Esophagus squamous epithelium (tissue), 5 donors: ENCODE measurements at places on chromosomes 16 and 17.

DNA sequence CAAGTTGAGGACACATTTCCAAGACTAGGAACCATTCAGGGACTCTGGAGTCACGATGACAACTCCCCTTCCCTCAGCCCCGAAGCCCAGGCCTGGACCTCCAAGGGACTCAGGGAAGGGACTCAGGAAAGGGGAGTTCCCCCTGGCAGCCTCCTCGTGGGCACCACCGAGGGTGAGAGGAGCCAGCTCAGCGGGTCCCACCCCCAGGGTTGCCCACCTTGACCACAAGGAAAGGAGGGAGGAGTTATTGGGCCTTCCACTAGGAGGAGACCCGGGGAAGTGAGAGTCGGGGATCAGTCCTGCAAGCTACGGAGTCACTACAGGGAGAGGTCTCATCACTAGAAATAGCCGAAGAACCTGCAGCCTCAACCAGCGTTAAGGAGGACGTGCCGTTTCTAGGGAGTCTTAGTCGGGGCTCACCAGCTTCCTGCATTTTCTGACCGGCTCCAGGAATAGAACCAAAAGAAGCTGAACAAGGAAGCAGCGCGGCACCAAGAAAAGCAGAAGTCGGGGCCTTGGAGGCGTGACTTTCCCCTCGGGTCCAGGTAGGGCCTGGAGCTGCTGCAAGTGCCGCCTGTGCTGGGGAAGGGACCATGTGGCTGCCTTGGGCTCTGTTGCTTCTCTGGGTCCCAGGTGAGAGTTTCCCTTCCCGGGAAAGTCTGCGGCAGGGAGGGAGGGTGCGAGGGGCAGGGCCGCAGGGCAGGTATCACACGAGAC lies at the start of gene CD300A:
CD300A (plus strand) TSS at position 524 of the 717 bp plus-strand sequence; CDS start at position 594, 70 bp downstream.
- DNase-seq = no peak

- DNase-seq = no peak
Observed at GRCh38 chr17:3879186-3879585, 13.7 kb downstream of the CAMKK1 start.

DNA sequence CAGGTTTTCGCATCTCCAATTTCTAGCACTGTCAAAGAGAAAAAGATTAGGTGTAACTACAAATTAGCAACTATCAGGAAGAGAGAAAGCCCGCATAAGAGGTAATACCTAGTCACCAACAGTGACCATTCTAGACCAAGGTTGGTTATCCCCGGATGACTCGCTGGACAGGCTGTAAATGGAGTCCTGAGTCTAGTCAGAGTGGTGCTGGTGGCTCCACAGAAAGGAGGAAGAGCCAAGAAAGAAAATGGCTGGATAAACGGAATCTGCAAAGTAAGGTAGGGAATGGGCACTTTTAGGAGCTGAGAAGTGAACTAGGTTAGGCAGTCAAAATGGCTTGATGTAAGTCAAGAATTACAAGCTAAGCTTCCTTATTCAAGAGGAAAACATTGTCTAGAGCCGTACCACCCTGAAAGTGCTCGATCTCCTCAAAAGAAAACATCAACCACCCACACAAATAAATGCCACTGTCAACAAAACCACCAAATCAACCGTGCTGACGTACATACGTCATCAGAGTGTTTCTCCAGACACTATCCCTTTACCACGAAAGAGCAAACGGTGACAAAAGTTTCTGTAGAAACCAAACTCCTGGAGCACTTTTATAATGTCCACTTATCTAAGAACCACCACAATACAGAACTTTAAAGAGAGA lies 2.2 kb downstream of the GSPT1 start:
- DNase-seq = no peak

DNA sequence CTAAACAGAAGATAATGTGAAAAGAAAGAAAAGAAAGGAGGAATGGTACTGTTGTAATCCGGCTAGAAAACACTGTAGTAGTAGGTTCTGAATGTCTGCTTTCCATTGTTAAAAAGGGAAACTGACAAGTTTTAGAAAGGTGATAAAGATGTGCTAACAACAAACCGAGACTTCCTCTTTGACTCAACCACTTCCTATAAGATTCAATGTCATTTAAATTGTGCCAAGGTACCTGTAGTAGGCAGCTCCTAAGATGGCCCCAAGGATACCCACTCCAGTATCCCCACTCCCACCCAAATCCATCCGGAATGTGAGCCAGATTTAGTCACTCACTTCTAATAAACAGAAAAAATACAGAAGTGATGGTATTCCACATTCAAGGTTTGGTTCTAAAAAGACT lies 31.2 kb downstream of the XYLT1 start:
- DNase-seq = no peak

DNA sequence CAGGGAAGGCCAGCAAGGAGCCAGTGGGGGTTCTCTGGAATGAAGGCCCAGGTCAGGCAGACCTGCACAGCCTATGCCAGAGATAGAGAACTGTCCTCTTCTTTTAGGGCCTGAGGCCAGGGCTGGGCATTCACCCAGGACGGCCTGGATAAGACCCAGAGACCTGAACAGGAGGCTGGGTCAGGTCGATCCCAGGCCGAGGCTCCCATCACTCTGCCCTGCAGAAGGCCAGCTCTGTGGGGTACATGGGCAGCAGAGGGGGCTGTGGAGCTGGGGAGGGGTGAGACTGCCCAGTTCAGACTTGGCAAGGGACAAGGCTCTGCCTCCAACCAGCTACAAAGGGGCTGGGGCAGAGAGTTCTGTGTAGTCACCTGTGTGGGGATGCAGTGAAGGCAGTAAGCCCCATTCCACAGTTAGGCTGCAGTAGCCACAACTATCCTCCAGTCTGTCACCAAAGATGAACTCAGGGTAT lies 14.6 kb downstream of the HSD11B2 start:
- DNase-seq = no peak

DNA sequence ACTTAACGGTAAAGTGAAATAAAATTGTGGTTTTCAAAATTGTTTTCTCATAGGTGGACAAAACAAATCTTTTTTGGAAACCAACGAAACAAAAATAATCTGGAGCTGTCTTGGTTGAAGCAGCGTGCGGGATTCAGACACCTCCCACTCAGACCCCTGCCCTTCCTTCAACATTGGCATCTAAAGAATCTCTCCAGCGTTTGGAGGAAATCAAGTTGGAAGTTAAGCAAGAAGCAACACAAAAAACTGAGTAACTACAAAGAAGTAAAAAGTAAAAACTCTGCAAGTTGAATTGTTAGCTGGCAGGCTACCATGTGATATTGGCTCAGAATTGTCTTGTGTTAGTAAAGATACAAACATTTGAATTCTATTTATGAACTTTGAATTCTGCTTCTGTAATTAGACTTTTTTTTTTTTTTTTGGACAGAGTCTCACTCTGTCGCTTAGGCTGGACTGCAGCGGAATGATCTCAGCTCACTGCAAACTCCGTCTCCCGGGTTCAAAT lies 361.0 kb upstream of the PMFBP1 start:
- no peak for DNase-seq

- DNase-seq = no peak
Observed at GRCh38 chr16:72946063-72946462, 101.9 kb downstream of the ZFHX3 start.

DNA sequence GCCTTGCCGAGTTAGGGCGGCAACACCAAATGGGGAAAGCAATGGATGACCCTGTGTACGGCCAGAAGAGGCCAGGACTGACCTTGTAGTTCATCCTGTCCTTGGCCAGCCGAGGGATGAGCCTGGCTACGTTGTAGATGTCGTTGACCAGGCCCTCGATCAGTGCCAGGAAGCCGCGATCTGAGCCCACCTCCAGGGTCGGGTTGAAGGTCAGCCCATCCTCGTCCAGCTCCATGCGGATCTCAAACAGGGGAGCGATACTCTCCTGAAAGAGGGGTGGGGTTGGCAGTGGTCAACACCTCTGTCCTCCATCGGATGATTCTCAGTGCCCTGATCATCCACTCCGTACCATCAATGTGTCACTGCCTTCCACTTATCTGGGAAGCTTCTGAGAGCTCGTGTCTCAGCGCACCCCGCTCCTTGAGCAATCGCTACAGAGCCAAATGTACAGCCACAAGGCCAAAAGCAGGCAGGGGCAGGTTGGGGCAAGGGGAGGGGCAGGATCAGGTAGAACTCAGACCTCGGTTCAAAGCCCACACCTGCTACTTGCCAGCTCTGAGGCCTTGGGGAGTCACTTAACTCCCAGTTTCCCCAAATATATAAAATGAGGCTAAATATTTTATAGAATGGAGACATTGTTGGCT lies 39.9 kb downstream of the DNAH17 start:
- DNase-seq = no peak

GRCh38 chr16:21950782-21951521 lies 2.2 kb upstream of the UQCRC2 start:
- no peak for DNase-seq

GRCh38 chr17:42563143-42563509 lies 1.2 kb downstream of the COASY start:
- DNase-seq = no peak

DNA sequence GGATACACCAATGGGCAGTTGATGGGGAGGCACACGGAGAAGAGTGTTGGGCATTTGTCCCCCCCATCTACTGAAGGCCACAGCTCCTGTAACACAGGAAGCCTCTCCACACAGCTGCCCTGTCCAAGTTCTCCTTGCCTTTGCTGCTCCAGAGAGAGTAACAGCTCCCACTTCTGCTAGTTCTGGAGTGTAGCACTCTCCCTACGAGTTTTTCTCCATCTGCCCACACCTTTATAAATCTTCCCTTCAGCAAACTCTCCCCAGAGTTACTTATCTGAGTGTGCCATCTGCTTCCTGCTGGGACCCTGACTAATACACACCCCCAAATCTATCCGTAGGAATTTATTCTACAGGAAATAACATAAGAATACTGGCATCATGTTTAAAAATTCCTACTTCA lies 42.6 kb upstream of the ERN1 start:
- DNase-seq = no peak

DNA sequence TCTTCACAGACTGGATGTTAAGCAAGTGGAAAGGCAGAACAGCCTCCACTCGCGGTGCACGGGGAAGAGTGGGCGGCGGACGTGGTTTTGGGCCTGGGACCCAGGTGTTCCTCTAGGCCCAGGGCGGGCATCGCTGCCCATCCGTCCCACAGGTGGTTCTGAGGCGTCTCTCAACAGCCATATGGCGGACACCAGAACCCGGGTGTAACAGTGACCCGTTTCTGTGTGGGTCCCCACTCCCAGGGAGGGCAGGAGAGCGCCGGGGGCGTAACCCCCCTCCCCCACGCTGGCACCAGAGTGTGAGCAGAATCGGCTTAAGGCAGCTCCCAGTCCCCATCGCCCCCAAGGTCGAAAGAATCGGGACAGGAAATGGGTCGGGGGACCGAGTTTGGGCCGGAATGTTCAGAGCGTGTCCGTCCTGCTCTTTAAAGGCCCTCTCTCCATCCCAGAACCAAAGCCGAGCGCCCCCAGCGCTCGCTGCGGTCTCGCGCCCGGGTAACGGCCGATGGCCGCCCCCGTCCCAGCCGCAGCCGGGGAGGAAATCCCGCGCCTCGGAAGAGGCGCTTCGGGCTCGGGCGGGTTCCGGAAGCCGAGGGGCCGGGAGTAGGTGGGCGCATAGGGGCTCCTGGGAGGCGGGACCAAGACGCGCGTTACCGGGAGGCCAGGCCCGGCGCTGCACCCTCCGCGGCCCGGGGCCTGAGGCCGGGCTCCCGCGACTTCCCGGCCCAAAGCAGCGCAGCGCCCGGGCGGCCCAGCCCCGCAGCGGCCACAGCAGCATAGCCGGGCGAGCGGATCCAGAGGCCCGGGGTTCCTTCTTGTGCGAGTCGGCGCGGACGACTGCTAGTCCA lies at the start of gene TK2:
TK2 (minus strand) TSS at position 839 of the 848 bp plus-strand sequence; CDS start at position 778, 61 bp downstream.
- DNase-seq = no peak

- DNase-seq = no peak
Observed at GRCh38 chr17:49872754-49873377, 25.0 kb upstream of the TAC4 start.

GRCh38 chr17:77315551-77316190 lies 174.9 kb downstream of the SEC14L1 start:
- no peak for DNase-seq

DNA sequence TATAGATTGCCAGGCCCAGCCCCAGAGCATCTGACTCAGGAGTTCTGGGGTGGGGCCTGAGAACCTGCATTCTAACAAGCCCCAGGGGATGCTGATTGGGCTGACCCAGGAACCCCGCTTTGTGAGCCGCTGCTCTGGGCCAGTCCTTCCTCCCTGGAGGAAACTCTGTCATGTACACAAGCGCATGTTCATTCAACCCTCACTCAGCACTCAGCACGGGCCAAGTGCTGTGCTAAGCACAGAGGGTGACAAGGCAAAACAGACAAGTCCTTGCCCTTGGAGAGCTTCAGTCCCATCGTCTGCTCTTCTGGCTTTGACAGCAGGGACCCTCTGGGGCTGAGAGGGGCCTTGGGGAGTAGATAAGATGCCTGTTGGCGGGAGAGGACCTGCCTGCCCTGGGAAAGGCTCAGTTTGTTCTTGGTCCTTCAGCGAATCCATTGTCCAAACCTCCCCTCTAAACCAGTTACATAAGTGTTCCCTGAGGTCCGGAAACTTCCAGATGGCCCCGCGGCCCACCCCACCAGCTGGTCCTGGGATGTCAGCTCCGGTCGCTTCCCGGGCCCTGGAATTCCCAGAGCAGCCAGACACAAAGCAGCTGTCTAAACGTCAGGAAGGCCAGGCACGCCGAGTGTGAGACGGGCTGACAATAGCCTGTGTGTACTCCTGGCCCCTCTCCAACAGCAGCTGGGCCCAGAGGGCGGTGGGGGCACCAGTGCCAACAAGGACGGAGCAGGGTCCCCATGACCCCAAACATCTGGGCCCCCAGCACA lies 88.8 kb downstream of the ZDHHC7 start:
- DNase-seq = no peak
